ENCODE measurements at places on chromosomes 3 and 15. TPM values are rescaled to one million over a fixed set of nuclear protein-coding genes. Genes with fewer than 3 reads are reported as not detected.

Gene GABRR3
- total RNA-seq = not detected

Gene TMC3
- total RNA-seq = not detected

DNA sequence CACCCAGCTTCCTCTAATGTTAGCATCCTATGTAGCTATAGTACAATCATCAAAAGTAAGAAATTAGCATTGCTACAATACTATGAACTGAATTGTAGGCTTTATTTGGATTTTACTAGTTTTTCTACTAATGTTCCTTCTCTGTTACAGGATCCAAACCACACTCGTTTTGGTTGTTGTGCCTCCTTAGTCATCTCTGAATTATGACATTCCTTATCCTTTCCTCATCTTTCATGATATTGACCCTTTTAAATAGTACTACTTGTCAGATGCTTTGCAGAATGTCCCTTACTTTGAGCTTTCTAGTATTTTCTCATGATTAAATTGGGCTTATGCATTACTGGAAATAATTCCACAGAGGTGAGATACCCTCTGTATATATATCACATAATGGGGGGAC, 265.4 kb downstream of the VPS13C start:
- DNase-seq = no peak

Gene GPD1L
- total RNA-seq = 10.1 TPM

GRCh38 chr15:35627696-35628095, 81.7 kb upstream of the DPH6 start:
- DNase-seq = no peak

Gene AADACL2
- total RNA-seq = not detected
